ENCODE measurements at places on chromosomes 11 and 22.

DNA sequence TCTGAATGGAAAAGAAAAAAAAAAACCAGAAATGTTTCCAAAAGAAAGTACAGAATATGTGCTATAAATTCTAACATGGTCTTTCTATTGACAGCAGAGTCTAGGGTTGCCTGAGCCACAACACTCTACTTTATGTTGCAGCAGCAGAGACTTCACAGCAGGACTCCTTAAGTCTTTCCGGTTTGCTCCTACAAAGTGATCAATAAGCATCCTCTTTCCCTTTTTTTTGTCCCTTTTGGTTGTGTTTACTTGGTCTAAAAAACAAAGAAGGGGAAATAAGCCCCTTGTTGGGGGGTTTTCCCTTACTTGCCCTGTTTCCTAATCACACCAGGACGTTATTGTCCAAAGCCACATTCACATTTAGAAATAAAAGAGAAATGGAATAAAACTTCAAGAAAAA, 163.1 kb upstream of the MPPED2 start:
- DNase-seq = no peak

- no peak for DNase-seq
Measured at GRCh38 chr11:46202149-46202548, 75.3 kb upstream of the CREB3L1 start.

GRCh38 chr11:96147906-96148486, 195.0 kb downstream of the MAML2 start:
- DNase-seq = no peak

GRCh38 chr22:20079745-20080444, at the start of gene DGCR8:
Gene DGCR8, plus strand, starts transcription at chr22:20080241. Its CDS starts 5,723 bp downstream, at chr22:20085964.
- peak; percentile 94 for DNase-seq

GRCh38 chr11:73216465-73216864, 1.6 kb upstream of the P2RY2 start:
- DNase-seq = no peak

DNA sequence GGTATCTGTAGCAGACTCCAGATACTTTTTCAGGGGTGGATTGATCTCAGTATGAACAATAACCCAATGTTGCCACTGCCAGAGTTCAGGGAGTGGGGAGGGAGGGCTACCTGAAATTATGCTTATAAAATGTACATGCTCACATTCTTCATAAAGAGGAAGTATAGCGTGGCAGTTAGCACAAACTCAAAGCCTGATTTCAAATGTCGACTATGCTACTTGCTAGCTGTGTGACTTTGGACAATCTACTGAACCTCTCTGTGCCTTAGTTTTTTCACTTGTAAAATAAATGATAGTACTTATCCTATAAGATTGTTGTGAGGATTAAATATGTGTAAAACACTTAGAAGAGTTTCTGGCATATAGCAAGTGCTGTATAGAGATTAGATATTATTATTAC, 26.5 kb upstream of the POU2AF1 start:
- no peak for DNase-seq
